Upper lobe of left lung (tissue), 6 donors: ENCODE measurements at places on chromosomes 5 and 9.

- no peak for DNase-seq
Observed at GRCh38 chr5:55533521-55534435, 986 bp downstream of the PLPP1 start.

DNA sequence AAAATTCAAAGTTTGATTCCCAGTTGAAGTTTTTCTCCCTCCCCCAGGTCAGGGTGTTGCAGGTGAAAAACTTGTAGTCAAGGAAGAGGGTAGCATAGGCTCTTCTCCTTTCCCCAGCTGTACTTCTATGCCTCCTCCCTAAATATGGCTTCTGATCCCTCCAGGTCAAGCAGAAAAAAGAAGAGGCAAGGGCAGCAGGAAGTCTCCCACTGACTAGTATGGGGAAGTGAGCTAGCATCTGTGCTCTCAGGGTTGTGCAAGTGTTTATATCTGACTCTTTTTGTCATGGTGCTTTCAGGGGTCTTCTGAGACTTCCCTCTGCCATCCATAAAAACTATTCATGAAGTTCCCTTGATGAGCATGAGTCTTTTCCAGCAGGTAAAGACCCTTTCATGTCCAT, 76.0 kb downstream of the ATPSCKMT start:
- no peak for DNase-seq

DNA sequence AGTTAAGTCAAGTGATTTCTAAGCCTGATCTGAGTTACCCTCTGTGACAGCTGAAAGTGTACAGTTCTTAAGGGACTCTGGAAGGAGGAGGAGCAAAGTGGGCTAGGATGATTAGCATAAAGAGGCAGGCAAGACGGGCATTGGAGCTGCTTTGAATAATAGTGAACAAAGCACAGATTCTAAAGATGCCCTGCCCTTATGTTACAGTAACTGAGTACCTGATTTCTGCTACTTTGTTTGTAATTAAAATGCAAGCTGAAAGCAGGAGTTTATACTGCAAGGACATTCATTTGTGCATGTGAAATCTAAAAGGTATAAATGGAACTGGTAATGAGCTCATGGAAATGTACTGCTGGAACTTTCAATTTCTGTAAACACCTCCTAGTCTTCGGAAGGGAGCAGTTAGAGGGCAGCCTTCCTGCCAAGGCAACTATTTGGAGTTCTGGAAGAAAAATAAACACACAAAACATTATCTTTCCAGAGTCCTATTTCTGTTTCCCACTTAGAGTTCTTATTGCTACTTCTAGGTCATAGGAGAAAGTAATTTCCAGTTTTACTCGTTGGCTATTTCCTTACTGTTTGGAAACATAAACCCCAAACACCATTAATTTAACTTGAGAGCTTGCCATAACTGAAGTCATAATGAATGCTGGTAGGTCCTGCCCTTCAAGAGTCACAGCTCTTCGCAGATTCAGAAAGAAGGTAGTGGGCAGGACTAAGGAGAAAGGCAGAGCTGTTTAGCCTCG, at the start of gene RANBP3L:
TSS of gene RANBP3L (minus strand) at position 45 of the 746 bp plus-strand sequence. CDS start 486 bp downstream, outside the sequence.
- peak; percentile 54 for DNase-seq

DNA sequence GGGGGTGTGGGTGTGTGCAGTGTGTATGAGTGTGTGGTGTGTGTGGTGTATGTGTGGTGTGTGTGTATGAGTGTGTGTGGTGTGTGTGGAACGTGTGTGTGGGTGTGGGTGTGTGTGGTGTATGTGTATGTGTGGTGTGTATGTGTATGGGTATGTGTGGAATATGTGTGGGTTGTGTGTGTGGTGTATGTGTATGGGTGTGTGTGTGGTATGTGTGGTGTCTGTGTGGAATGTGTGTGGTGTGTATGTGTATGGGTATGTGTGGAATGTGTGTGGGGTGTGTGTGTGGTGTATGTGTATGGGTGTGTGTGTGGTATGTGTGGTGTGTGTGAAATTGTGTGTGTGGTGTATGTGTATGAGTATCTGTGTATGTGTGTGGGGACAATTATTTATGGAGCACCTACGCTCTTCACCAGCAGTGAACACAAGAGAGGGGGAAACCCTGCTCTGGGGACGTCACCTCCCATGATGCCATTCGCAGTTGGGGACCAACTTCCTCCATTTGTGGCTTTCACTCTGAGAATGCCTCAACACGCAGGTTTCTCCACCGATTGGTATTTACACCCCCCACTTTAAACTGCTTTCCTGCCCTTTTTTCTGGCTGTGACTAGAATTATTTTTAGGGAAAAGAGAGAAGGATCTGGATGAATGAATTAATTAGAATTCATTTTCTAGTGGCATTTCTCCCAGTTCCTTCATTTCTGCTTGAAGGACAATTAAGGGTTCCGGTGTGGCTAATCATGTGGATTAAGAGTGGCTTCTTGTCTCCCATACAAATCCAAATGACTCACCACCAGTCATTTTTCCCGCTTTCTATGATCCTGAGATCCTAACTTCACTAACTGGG, 238.1 kb downstream of the ROR2 start:
- no peak for DNase-seq

DNA sequence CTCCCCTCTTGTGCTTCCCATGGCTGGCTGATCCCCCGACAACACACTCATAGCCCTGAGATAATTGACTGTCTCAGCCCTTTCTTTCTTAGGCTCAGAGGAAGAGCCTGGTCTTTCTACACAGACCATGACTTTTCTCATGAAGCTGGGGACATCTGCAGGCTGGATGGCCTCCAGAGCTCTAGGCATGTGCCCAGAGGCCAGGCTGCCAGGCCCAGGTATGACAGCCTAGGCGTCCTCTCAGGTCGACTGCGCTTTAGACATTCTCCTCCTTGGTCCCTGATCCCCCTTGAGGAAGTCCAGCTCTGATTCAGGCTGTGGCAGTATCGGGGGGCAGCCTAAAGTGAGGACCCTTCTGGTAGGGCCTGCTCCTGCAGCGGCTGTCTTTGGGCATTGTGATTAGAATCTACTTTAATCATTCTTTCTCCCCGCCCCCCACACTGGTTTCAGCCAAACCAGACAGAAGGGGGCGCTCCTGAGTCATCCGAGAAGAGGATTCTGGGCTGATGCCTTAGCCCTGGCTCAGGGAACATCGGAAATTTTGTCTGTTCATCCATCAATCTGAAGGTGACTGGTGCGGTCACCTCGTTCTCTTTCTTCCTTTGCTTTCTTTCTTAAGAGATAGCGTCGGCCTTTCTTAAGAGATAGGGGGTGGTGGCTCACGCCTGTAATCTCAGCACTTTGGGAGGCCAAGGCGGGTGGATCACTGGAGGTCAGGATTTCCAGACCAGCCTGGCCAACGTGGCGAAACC, 66.5 kb upstream of the HSPA9 start:
- peak; percentile 60 for DNase-seq

GRCh38 chr9:6759185-6759977, 1.6 kb downstream of the KDM4C start:
- DNase-seq = no peak

DNA sequence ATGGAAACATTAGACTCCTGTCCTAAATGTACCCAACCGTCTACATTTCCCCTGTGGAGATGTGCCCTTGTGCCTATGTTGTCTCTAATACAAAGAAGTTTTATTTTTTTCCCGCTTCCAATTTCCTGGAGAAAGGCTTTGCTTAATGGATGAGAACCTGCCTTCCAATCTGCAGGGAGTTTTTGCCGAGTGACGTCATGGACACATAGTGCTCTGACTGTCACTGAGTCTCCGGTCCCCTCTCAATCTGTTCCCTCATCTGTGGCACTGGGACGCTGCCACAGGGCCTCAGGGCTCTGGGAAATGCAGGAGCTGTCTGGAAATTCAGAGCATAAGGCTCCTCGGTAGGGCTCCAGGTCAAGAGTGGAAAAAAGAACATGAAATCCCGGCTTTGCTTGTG, 144.8 kb downstream of the PDZD2 start:
- no peak for DNase-seq

DNA sequence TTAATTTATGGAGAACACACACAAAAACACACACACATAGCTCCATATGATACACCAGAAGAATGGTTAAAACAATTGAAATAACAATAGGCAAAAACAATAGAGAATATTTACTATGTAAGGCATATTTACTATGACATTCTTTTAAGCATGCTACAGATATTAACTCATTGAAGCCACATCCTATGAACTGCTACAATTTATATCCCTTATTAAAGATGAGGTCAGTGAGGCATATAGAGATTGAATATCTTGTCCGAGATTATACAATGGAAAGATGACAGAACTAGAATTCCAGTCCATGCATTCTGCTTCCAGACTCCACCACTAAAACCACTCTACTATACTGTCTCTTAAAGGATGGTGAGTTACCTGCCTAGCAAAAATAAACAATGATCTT, 60.7 kb downstream of the ADAMTS12 start:
- no peak for DNase-seq

DNA sequence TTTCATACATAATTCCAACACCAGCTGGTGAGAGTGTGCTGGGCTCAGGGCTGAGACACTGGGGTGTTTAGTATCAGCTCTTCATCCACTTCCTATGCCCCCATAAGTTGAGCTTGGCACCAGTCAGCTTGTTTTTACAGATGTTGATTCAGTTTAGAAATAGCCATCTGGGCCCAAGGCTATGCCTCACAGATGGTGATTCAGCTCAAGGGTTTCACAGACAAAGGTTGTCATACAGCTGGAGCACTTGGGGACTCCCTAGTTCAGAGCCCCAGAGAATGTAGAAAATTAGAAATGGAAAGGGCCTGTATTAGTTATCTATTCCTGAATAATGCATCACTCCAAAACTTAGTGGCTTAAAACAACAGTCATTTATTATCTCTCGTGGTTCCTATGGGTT, 10.3 kb upstream of the CRHBP start:
- no peak for DNase-seq

DNA sequence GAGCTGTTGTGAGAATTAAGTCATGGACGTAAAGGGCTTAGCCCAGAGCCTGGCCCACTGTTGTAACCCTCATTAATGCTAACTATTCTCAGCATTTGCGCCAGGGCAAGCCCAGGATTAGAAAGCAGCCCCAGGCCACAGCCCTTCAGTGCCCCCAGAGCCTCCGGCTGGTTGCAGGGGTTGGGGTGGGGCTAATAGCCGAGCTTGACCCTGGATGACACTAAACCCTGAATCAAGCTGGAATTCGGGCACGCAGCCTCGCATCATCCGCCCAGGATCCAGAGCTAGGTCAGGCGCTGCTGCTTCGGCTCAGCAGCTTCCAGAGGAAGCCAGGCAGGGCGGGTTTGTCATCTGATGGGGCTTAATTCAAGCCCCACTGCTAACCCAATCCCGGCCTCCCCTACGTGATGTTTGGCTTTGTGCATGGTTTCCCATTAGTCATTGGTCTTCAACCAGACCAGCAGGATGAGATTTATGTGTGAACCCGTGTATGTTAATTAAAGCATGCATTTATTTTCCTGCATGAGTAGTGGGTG, 1.2 kb upstream of the MEGF9 start:
- peak; percentile 43 for DNase-seq

GRCh38 chr5:20369518-20369885, 381.5 kb upstream of the CDH18 start:
- DNase-seq = no peak

DNA sequence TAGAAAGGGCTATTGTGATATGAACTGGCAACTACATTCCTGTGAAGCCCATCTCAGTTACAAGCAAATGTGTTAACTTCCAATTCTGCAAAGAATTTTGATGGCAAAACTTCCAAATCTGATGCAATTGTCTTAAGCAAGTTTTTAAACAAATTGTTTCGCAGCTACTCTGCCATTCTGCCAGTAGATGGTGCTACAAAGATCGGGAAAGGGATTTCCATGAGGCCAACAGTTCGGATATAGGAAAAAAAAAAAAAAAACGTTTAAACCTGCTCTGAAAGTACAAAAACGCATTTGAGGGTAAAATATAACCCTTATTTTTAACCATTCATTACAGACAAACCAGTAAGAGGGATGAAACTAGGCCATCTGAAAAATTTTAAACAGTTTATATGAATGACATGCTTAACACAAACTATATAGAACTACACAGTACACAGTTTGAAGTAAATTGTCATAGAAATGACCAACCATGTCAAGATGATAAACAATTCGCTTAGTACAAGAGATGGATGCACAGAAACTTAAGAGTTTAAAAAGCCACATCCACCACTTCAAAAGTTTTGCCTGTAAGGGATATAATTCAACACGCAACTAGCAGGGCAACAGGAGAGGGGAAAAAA, 2.2 kb downstream of the HNRNPA0 start:
- DNase-seq = no peak

DNA sequence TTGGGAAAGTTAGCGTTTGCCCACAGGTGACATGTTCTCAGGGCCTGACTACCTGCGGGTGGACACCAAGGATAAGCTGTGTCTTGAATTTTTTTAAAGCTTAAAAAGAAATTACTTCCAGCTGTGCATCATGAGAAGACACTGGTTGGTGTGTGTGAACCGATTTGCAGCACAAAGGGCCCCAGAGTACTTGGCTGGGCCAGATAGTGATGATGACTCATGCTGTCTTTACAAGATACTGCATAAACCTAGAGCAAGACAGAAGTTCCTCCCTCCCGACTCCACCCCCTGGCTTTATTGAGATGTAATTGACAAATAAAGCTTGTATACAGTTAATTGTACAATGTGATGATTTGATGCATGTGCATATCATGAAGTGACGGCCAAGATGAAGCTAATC, 212.8 kb downstream of the NXNL2 start:
- no peak for DNase-seq

DNA sequence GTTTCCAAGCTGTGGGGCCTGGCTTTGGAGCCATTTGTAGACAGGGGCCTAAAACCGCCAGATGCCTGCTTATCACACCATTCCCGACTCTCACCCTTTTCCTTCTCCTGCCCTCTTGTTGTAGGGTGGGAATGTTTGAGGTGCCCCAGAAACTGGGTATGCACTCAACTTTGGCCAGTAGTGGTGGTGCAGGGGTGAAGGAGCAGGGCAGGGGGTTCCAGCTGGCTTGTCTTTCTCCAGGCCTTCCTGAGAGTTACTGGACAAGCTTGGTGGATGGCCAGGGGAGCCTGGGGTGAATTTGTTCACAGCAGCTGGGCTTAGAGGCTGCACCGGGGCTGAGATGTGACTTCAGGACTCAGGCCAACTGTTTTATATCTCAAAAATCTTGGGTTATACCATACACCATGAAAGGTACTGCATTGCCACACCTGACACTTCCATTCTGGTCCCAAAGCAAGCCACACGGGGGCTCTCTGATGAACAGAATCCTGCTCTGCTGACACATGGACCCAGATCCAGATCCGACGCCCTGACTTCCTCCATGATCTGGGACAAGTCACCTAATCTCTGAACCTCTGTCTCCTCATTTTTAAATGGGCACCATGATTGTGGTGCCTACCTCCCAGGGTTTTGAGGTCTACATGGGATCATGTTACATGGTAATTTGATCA, 62.1 kb downstream of the DAB2IP start:
- no peak for DNase-seq

- no peak for DNase-seq
Observed at GRCh38 chr9:77848404-77848803, 183.2 kb downstream of the GNAQ start.

- DNase-seq = no peak
Observed at GRCh38 chr9:91047993-91048607, 246.5 kb downstream of the SYK start.

GRCh38 chr9:27195191-27195590, 86.2 kb downstream of the TEK start:
- DNase-seq = no peak

DNA sequence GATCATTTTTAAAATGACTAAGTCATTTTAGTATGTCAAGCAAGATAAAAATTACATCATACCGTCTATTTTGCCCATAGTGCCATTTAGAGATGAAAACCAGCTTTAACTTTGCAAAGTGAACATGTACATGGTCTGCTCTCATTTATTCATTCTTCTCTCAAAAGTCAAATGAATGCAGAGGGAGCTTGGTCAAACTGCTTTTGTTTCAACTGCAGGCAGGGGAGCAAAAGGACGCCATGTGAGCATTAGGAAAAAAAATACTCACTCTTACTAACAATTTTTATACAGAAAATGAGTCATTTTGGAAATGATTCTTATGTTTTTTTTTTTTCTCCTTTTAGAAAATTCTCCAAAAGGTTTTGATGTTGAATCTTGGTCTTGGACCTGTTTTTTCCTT, 15.7 kb downstream of the SCGB3A1 start:
- no peak for DNase-seq
